ENCODE measurements at places on chromosomes 7 and 10.

DNA sequence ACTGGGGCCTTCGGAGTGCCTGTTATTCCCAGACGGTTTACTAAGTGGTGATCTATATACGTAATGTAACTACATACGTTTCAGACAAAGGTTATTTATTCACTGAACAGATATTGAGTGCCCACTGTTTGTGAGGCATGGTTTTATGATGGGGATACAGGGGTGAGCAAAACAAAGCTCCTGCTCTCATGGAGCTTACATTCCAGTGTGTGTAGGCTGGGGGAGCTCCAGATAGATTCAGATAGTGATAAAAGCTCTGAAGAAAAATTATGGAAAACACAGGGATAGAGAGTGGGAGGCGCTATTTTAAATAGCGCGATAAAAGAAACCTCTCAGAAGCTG, 466 bp upstream of the DNAJB12 start:
- DNase-seq, result no peak

DNA sequence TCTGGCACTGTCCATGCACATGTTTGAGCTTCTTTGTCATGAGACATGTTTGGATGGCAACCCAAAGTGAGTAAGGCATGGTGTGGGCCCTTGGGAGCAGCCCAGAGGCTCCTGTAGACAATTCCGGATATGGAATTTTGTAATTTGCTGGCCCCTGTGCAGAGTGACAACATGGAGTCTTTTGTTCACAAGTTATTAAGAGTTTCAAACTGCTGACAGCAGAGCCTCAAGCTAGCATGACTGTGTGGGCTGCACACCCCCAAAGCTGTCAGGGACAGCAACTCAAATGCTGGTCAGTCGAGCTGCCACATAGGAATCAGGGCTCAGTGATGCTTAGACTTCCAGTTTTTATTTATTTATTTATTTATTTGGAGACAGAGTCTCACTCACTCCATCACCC, 7.0 kb upstream of the MYL7 start:
- DNase-seq, result no peak

- DNase-seq, result no peak
These were observed 29.0 kb upstream of the ATXN7L1 start for GRCh38 chr7:105905209-105905909.

GRCh38 chr10:70669015-70669414, 3.3 kb upstream of the ADAMTS14 start:
- no peak for DNase-seq

DNA sequence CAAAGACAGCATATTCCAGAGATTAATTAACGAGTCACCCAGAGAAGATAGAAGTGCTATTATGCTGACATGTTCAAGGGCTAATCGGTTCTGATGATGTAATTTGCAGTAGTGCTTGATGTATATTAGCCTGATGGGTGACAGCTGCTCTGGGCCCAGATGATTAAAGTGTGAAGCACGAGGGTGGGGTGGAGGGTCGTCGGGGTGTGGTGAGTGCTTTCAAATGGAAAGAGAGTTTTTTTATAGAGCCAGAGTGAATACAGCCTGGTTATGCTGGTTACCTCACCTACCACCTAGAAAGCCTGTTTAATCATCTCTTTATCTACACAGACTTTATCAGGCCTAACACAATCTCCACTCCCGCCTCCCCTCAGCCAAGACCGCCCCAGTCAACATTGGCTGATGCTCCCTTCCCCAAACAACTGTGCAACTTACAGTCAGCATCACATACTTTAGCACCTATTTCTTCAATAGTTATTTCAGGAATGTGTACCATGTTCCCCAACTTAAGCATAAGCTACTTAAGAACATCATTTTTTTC, 11.5 kb upstream of the STN1 start:
- DNase-seq, result no peak

DNA sequence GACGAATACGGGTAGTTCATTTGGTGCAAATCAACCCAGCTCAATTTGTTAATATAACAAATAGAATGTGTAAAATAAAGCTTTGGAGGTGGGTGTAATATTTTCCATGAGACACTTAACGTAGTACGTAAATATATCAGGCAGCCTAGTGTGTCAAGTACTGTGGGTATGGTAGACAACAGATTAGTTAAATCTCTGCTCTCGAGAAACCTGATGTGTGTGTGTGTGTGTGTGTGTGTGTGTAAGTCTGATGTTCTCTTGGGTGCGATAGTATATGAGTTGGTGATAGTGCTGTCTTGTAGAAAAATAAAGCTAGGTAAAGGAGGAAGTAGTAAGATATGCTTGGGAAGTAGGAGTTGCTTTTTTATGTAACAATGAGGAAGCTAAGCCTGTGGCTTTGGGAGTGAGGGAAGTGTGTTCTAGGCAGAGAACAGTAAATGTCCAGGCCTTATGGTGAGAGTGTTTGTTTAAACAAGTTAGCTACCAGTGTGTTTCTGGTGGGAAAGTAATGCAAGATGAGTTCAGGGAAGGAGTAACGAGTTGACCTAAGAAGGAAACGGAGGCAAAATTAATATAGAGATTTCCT, 26.1 kb downstream of the WAC start:
- no peak for DNase-seq

GRCh38 chr7:16028103-16028502, 341.6 kb upstream of the MEOX2 start:
- DNase-seq, result no peak

GRCh38 chr7:2622869-2623697, 8.7 kb upstream of the TTYH3 start:
- no peak for DNase-seq

DNA sequence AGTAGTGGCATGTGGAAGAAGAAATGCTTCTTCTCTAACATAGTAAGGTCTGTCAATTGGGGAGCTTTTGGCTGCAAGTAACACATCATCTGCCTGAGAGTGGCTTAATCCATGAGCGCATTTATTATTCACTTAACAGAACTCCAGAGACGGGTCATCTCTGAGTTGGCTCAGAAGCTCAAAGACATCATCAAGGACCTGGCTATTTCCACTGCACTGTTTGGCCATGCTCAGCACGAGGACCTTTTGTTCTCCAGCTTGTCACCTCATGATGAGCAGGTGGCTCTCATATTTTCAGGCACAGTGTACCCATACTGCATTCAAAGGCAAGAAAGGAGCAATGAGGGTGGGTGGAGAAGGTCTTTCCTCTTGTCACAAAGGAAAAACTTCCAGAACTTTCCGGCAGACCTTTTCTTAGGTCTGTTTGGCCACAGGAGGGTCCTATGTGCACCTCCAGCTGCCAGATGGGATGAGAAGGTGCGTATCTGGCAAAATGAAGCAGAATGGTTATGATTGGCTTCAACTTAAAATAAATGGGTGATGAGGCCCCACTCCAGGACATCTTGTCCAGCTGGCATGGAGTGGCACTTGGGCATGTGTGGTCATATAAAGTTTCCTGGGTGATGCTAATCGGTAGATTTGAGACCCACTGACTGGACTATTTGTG, 55.6 kb upstream of the SHH start:
- no peak for DNase-seq

- DNase-seq, result no peak
These were observed 20.0 kb downstream of the JAZF1 start for GRCh38 chr7:28160551-28160991.

DNA sequence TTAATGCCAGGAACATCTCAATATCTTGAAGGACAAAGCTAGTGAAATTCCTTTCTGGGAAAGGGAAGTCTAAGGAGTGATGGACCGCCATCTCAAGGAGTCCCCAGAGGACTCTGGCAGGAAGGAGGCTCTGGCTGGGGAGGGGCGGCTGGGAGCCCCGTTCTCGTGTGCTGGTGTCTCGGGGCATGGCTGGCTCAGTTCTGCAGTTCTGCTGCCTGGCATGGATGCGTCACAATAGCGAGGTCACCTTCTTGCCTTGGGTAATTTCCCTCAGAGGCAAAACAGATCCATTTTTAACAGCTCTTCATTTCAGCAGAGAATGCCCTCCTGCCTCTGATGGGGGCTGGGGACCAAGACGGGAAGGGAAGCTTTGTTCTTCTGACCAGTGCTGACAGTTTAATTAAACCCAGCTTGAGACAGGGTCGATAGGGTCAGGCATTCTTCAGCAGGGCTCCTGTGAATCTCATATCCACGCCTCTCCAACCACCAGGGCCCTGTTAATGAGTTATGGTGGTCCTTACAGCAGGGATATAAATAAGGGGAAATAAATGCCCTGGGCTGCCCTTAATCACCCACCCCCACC, 35.7 kb downstream of the SLIT1 start:
- no peak for DNase-seq

GRCh38 chr10:2925631-2926030, 141.7 kb upstream of the PFKP start:
- DNase-seq, result no peak

DNA sequence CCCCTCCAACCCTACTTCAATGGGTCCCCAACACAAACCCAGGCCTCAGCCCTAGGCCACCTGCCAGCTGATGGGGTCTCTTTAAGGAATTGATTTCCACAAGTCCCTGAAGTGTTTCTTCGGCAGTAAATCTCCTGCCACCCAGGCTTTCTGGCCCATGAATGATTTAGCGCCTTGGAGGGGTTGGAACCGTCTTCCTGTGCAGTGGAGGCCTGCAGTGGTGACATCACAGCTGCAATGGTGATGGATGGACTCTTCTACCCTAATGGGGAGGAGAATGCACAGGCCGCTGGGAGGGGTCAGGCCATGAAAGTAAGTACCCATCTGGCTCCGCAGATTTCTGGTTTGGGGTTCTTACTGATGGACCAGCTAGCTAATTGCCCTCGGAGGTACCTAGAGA, 163.8 kb downstream of the UBE2H start:
- DNase-seq, result no peak

Data from effector memory CD8-positive, alpha-beta T cell (primary cell).